ENCODE measurements at places on chromosomes 3 and 15. TPM values are rescaled to one million over a fixed set of nuclear protein-coding genes. Genes with fewer than 3 reads are reported as not detected.
A peak's percentile ranks its signal among the peaks of the same experiment; 100 is the strongest.

- H3K27me3 ChIP-seq = no peaks in the 10 kb centered on the region
- peak; percentile 13 for DNase-seq
- peaks cover 35% of the 10 kb centered on the region for H3K4me1 ChIP-seq
- no peak overlapping the region for H3K4me3 ChIP-seq
- peaks cover 4% of the 10 kb centered on the region for H3K36me3 ChIP-seq
Measured at GRCh38 chr3:141425523-141426233, 57.4 kb downstream of the ZBTB38 start.

GRCh38 chr3:192564611-192565010, 162.7 kb downstream of the FGF12 start:
- H3K4me3 ChIP-seq = no peak overlapping the region
- no peaks in the 10 kb centered on the region for H3K4me1 ChIP-seq
- peaks cover 6% of the 10 kb centered on the region for H3K27me3 ChIP-seq
- no peak overlapping the region for H3K27ac ChIP-seq
- H3K36me3 ChIP-seq = no peaks in the 10 kb centered on the region

DNA sequence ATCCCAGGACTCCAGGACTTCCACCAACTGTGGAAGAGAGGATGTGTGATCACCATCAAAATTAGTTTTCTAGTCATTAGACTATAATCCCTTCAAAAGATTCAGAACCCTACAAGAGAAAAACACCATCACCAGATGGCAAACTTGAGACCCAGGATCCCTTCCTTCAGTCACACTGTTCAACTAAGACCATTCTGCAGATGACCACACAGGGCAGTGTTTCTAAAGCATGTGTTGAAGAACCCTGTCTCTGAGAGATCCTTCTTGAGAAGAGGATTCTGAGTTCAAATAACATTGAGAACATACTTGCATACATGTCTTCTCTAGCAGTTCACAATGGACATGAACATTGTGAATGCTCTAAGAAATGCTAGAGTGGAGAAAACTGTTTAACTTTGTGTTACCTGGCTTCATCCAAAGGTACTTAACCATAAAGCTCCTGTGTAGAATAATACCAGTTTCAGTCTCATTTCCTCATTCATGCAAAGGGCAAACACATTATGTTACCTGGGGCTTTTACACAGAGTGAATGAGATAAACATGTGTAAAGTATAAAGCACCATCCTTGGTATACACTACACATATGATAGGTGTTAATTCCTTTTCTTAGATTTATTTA, 2.4 kb upstream of the ADGRG7 start:
- DNase-seq = no peak
- peaks cover 18% of the 10 kb centered on the region for H3K4me1 ChIP-seq
- no peak overlapping the region for H3K4me3 ChIP-seq
- peaks cover 23% of the 10 kb centered on the region for H3K27me3 ChIP-seq
- H3K36me3 ChIP-seq = no peaks in the 10 kb centered on the region

- H3K4me1 ChIP-seq = no peaks in the 10 kb centered on the region
- no peak overlapping the region for H3K4me3 ChIP-seq
- DNase-seq = no peak
- no peak overlapping the region for H3K27ac ChIP-seq
- H3K36me3 ChIP-seq = no peaks in the 10 kb centered on the region
- H3K27me3 ChIP-seq = no peaks in the 10 kb centered on the region
Measured at GRCh38 chr3:155631323-155632019, 113.4 kb downstream of the PLCH1 start.

DNA sequence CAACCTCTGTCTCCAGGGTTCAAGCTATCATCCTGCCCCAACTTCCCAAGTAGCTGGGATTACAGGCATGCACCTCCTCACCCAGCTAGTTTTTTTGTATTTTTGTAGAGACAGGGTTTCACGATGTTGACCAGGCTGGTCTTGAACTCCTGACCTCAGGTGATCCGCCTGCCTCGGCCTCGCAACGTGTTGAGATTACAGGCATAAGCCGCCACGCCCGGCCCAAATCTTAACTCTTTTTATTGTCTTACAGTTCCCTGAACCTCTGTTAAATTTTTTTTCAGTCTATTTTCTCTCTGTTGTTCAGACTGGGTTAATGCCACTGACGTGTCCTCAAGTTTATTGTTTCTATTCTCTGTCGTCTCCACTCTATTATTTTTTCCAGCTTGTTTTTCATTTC, 115.8 kb upstream of the UBE3A start:
- H3K4me3 ChIP-seq = no peak overlapping the region
- no peak for DNase-seq
- H3K27me3 ChIP-seq = no peaks in the 10 kb centered on the region

- H3K27me3 ChIP-seq = no peaks in the 10 kb centered on the region
- no peak overlapping the region for H3K27ac ChIP-seq
- H3K36me3 ChIP-seq = no peaks in the 10 kb centered on the region
Measured at GRCh38 chr15:87661454-87662355, 594.8 kb downstream of the NTRK3 start.

DNA sequence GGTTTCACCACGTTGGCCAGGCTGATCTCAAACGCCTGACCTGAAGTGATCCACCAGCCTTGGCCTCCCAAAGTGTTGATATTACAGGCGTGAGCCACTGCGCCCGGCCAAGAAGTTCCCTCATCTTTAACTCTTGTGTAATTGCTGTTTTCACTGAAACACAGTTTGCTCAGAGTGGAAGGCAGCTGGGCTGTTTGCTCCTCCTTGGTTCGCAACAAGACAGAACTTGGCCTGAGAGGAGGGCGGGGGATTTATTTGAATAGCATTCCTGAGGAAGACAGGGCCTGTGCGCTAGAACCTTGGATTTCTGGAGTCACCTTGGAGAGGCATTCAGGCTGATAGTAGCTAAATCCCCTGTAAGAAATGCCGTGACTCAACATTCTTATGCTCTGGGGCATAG, 226.7 kb upstream of the MCTP2 start:
- H3K4me3 ChIP-seq = no peak overlapping the region
- no peaks in the 10 kb centered on the region for H3K27me3 ChIP-seq
- H3K27ac ChIP-seq = no peak overlapping the region
- no peaks in the 10 kb centered on the region for H3K4me1 ChIP-seq
- no peaks in the 10 kb centered on the region for H3K36me3 ChIP-seq
- no peak for DNase-seq

DNA sequence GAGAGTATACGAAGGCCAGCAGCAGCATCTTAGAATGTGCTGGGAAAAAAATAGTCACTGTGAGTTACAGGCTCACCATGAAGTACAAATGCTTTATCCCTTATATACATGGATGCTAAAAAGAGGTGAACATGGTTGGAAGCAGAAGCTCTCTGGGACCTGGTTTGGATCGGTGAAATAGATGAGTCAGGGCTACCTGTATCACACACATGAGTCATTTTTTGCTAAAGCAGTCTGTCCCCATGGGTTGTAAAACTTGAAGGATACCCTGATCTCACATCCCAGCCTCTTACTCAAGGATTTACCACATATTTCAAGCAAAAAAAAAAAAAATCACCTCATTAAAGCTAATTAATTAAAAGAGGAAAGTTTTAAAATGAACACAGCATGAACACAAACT, 6.9 kb upstream of the SERPINI2 start:
- H3K27ac ChIP-seq = no peak overlapping the region
- H3K4me1 ChIP-seq = no peaks in the 10 kb centered on the region
- no peaks in the 10 kb centered on the region for H3K27me3 ChIP-seq
- no peaks in the 10 kb centered on the region for H3K36me3 ChIP-seq

GUCA1C gene
- not detected for total RNA-seq
